Stimulated activated effector memory CD8-positive, alpha-beta T cell treated with anti-CD3 and anti-CD28 coated beads, Interleukin-12 subunit alpha, Interleukin-12 subunit beta, amount 100 ng/mL, for 72 hours (primary cell): ENCODE measurements at places on chromosomes 2 and 18.

DNA sequence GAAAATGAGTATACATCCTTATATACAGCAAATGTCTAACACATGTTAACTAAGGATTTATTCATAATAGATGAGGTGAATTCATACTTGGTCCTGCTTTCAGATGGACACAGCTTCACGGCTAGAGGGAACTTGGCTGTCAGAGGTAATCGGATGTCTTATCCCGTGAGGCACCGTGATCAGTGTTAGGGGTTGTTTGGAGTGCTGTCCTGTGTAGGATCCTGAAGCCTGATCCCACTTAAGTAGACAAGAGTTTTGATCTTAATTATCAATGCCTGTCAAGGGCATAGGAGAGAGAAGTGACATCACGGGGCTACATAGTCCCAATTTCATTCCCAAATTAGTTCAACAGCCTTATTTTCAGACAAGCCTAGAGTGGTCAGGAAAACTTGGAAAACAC lies 204.6 kb downstream of the RNF144A start:
- DNase-seq = no peak

DNA sequence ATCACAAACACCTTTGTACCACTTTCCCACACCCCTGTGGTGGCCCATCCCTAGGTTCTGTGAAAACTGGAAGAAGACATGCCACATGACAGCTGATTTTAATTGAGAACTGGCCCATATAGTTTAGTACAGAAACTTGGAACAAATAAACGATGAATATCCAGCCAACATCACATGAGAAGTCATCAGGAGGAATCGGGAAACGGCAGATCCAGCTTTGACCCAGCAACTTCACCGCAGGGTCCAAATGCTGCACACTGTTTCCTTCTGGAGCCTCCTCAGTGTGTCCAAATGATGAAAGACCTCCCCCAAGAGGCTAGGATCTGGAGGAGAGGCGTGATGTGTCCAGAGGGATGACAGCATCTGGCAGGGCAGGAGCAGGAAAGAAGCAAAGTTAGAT lies 75.5 kb downstream of the COPS8 start:
- no peak for DNase-seq

GRCh38 chr18:48215876-48216638 lies 193.1 kb downstream of the ZBTB7C start:
- no peak for DNase-seq

DNA sequence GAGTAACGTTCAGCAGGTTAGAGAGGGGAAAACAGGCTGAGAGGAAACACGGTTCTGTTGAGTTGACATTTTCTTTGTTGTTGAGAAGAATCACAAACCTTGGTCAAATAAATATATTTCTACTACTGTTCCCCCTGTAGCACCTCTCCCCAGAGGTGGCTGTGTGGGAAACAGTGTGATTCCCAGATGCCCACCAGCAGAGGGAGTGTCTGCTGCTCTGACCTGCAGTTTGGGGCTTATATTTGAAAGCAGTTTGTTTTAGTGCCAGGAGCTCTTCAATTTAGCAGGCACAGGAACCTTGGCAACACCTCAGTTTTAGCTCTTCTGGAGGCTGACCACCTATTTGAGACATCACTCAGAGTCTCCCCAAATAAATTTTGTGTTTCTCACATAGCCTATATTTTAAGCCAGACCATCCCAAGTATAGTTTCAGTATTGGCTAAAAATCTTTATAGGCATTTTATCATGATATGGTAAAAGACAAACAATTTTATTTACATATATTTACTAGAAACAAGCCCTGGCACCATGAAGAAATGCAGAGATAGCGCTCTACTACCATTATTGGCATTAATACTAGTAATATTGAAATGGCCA lies 75.7 kb downstream of the PIK3C3 start:
- no peak for DNase-seq

- DNase-seq = no peak
Observed at GRCh38 chr18:75250471-75250821, 39.8 kb downstream of the TSHZ1 start.

DNA sequence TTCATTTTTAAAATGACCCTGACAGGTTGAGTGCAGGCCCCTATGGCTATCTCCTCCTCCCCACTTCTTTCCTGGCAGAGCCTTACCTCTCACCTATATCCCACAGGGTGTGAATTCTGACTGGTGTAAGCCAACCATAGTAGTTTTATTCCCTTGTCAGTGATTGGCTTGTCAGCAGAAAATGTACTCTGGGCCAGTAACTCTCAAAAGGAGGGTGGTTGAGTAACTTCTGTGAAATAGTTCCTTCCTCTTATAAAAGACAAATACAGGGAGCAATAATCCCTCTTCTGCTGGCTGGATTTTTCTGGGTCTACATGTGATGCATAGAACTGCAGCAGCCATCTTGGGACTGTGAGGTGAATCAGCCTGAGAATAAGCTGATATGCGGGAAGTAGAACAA lies 83.4 kb downstream of the RAPH1 start:
- DNase-seq = no peak

GRCh38 chr2:200479692-200480265 lies 30.1 kb downstream of the KCTD18 start:
- no peak for DNase-seq

GRCh38 chr2:66164470-66164869 lies 270.5 kb upstream of the MEIS1 start:
- DNase-seq = no peak

DNA sequence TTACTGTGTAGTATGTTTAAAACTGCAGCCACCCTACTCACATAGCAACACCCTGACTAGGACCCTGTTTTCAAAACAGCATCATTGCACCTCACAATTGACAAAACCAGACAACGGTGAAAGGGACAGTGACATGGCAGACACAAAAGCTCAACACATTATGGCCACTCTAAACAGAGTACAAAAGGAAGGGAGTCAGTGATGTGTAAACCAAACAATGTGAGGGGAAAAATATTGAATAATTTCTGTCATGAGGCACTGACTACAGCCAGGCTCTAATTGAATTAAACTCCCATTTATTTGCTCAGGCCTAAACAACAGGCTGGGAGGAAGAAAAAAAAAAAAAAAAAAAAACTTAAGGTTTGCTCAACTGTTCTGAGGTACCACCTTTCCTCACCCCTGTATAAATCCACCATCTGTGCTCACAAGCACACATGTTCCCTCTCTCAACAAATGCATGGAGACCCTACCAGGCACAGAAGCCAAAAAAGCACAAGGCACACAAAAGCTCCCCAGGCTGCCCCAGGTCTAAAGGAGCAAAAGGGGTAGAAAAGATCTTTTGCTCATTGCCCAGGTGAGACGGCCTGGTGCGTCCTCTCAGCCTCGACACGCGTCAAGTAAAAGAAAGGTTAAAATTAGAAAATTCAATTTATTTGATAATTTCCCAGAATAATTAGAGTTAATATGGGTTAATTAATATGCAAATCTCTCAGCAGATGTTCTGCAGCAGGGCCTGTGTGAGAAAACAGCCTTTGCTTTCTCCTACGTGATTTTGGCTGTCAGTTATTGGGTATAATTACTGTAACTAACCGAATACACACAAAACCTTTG lies 80.9 kb downstream of the ZEB2 start:
- DNase-seq = no peak

DNA sequence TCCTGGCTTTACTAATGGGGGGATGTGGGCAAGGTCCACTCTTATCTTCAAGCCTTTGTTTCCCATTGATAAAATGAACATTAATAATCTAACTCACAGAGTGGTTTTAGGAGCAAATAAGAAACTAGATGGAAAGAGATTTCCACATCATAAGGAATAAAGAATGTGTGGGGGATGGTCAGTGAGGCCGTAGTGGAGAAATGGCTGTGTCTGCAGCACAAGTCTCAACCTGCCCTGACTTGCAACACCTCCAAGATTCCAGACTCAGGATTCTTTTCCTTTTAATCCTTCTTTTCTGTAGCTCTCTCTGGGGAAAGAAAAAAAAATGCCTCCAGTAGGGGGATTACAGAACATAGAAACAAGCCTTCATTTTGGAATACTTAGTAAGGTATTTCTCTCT lies 124.2 kb upstream of the MEX3C start:
- DNase-seq = no peak

DNA sequence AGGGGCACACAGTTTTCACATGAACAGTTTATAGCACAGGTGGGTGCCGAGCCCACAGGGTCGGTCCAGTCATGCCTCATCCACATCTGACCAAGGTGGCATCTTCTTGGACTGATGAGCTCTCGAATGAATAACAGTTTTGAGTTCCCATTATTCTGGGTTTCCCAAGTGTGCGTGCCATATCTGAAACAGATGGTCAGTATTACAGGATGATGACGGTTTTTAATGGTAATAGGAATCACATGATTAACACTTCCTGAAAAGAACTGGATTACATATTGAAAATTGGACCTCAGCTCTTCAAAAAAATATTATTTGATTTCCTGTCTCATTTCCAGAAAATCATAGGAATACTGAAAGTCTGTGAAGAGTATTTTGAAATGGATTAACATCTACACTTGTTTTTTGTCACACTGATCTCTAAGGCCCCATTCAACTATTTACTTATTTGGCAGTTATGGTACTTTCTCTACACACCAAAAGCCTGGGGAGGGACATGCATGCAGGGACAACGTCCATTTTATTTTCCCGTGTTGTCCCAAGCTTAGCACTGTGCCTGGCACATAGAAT lies 22.2 kb upstream of the NAB1 start:
- DNase-seq = no peak

DNA sequence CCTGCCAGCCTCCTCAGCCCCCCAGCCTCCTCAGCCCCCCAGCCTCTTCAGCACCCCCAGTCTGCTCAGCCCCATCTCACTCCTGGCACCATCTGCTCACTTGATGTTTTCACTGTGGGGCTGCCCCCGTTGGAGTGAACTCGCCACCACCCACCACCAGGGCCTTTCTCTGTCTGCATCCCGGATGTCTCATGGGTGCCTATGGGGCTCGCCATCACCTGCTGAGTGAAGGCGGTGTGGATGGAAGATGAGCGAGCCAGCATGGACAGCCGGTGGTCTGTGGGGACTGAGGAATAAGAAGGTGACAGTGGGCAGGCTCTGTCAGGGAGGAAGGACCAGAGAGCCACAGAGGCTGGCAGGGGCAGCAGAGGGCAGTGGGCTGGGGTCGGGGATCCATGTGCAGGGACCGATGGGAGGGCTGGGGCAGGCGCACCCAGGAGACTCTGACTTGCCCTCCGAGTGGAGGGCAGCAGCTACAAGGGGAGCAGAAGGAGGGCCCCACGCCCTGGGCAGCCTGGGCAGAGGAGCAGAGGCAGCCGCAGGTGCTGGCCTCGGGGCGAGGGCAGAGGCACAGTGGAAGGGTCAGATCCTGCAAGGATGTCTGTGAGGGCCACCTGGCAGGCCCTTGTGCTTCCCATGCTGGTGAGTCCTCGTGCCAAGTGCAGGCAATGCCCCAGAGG lies 74.7 kb upstream of the ODC1 start:
- DNase-seq = no peak

DNA sequence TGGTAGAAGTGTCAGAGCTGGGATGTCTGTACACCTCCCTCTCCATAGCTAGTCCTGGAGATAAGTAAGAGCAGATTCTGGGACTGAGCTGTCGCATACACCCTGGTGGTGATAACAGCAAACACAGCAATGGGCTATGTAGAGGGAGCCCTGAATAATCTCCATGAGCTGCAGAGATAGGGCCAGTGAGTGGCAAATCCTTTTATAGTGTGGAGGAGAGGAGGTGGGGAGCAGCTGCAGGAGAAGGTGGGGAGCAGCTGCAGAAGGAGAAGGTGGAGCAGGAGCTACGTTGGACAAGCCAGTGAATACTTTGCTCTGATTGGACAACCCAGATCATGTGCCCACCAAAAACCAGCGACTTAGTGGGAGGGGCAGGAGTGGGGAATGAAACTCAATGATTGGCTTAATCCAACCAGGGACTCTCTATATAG lies 85.5 kb downstream of the TMEM247 start:
- no peak for DNase-seq

- DNase-seq = no peak
Observed at GRCh38 chr2:61367177-61367576, 103.7 kb downstream of the USP34 start.

GRCh38 chr2:229141424-229142025 lies 129.6 kb downstream of the PID1 start:
- no peak for DNase-seq

- DNase-seq = no peak
Observed at GRCh38 chr2:83015035-83015715, 1443.9 kb downstream of the SUCLG1 start.

- DNase-seq = no peak
Observed at GRCh38 chr2:6845903-6846302, 19.8 kb downstream of the CMPK2 start.

- no peak for DNase-seq
Observed at GRCh38 chr2:149188291-149188690, 142.1 kb upstream of the LYPD6 start.

DNA sequence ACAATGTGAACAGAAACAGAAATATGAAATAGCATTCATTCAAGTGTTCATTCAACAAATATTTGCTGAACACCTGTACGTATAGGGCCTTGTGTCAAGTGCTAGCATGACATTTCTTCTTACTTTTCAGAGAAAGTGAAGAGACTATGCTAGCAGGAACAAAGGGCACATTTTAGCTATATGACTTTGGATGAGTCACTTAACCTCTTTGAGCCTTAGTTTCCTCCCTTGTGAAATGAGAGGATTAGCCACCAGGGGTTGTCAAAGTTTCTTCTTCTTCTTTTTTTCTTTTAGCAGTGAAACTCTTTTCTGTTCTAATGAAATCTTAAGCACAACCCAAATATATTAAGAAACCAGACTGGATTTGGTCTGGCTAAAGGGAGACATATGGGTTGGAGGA lies 53.1 kb downstream of the FIGN start:
- DNase-seq = no peak

DNA sequence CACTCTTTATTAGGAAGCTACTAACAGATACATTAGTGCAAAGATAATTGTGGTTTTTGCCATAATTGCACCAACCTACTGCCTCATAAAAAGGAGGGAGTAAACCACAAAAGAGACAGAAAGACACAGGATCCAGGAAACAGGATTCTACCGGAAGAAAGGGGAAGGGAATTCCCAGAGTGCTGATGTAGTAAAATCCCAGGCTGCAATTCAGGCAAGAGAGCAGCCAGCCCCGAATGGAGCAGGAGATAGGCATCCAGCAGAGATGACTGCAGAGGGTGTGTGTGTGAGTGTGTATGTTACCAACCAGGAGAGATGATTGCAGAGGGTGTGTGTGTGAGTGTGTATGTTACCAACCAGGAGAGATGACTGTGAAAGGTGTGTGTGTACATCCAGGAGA lies 84.4 kb downstream of the KCNS3 start:
- DNase-seq = no peak

DNA sequence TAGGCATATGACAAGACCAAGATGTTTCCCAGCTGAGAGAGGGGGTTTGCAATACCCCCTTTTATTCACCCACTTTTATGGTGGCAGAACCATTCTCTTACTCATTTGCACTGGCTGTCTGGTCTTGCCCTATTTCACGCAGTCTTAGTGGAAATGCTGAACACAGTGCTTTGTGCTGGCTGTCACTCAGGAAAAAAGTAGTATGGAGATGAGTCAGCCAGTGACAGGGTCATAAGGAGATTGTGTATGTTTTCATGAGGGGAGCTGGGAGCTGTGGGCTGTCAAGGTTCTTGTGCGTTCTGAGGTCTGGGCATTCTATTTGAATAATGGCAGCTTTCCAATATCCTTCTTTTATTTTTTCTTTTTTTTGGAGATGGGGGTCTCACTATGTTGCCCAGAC lies 10.9 kb upstream of the CNRIP1 start:
- no peak for DNase-seq

GRCh38 chr18:77065221-77065981 lies 67.2 kb downstream of the MBP start:
- DNase-seq = peak; percentile 76
